ENCODE measurements at places on chromosomes 13 and 19. TPM values are rescaled to one million over a fixed set of nuclear protein-coding genes. Genes with fewer than 3 reads are reported as not detected.

The PDX1 gene
- not detected for total RNA-seq

The ACP7 gene
- total RNA-seq = not detected

The NPHS1 gene
- total RNA-seq = 17.9 TPM

The PTGIR gene
- total RNA-seq = 6.7 TPM

The CGB8 gene
- not detected for total RNA-seq

DNA sequence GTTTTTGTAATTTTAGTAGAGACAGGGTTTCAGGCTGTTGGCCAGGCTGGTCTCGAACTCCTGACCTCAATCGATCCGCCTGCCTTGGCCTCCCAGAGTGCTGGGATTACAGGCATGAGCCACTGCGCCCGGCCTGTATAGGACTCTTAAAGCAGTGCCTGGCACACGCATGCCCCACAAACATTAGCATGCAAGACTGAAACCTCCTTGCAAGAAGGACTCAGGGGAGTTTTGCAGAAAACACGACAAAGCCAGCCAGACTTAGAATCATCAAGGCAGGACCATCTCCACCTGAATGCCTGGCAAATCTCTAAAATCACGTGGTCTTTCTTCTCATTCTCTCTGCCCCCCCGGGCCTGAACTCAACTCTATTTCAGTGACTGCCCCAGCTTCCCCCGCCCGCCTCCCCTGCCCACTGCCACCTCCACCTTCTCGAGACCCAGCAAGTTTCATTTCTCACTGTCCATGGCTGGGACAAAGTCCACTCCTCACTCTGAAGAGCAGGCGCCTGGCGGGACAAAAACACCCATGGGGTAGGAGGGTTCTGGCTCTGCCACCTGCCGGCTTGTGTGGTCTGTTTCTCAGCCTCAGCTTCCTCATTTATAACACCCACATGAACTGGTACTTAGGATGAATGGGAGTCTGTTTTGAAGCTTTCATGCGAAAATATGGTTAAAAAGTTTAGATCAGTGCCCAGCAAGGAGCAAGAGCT is 2.4 kb downstream of the TICAM1 start:
- peak; percentile 61 for DNase-seq

- no peak for DNase-seq
Observed at GRCh38 chr13:105572401-105572800, 963.1 kb downstream of the EFNB2 start.

GRCh38 chr13:50387051-50387581 is 371.9 kb downstream of the KCNRG start:
- DNase-seq = peak; percentile 69

GRCh38 chr13:31850041-31850555 is 110.8 kb downstream of the RXFP2 start:
- no peak for DNase-seq

DNA sequence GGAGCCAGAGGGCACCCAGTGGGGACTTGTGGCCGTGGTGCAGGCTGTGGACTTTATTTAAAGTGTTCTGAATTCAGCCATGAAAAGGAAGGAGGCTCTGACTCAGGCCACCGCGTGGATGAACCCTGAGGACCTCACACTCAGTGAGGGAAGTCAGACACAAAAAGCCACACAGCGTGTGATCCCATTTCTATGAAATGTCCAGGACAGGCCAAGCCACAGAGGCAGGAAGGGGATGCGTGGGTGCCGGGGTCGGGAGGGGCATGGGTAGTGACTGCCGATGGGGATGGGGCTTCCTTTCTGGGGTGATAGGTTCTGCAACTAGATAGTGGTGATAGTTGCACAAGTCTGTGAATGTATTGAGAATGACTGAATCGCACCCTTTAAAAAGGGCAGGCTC is 8.7 kb upstream of the ZBTB7A start:
- no peak for DNase-seq

- peak; percentile 74 for DNase-seq
Observed at GRCh38 chr13:33366469-33367062, 81.0 kb upstream of the STARD13 start.

DNA sequence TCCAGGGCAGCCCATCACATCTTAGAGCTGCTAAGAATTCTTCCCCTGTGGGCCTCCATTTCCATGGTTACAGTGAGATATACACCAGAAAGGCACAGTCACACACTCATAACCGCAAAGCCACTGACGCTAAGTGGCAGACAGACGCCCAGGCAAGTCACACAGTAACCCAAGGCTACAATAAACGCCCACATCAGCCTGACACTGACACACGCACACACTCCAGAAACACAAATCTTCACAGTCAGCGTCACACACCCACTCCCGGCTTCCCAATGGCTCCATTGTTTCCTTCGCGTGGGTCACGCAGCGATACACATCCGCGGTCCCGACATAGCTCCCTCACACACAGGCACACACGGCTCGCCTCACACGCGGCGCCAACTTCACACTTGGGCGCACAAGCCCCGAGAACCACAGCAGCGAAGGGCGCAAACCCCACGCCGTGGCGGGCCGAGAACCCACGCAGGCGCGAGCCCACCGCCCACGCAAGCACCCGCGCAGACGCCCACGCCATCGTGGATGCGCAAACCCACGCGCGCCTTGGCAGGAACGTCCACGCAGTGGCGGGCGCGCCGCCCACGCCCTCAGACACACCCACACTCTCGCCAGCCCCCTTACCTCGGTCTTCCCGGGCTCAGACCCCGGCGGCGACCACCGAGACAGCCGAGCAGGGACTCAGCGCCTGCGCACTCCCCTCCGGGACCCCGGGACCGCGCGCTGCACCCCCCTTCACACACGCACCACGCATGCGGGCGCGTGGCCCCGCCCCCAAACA is at the start of gene ZNF667:
ZNF667 (minus strand) TSS at position 695 of the 778 bp plus-strand sequence. CDS start 14,975 bp downstream, outside the sequence.
- DNase-seq = no peak
